ENCODE measurements at places on chromosomes 12 and 14.

DNA sequence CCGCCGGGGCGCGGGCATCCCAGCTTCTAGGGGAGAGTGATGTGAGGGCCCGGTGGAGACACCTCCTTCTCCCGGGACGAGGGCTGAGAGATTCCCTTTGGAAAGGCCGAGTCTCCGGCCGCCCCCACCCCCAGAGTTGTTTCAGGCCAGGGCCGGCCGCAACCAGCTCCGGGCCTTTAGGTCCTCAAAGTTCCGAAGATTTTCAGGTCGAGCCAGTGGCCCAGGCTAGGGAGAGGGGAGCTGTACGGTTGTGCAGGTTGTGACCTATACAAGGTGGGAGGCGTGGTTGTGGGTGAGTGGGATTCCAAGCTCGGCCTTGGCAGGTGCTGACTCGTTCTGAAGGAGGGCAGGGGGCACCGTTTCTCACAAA lies 18.4 kb upstream of the ANKRD33 start:
- DNase-seq, result no peak

DNA sequence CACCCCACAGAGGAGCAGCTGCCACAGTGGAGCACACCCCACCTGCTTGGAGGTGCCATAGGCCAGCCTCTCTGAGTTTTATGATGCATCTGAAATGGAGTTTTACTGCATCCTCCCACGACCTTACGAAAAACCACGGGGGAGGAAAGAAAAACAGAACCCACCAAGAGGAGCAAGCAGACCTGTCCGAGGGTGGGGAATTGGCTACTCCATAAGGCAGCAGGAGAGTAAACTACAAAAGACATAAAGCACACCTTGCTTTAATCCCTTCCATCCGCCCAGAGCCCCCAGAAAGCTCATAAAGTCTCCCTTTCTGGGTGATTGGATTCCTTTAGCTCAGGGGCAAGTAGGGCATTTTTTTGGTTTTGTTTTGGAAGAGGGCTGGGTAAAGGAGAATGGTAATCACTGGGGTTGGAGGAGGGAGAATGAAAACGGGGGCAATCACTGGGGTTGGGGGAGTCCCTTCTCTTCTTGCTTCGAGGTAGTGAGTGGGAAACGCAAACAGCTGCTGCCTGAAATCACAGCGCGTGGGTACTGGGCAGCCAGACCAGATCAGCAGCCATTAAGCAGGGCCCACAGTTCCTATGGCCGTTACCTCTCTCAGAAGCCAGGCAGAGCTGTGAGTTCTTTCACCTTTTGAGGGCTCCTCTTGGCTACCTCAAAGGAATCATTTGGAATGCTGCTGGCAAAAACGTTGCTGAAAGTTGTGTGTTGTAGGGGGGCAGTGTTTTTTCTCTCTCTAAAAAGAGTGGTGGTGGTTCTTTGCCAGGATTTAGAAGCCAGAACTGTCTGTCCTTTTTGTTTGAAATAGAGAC lies 433.6 kb downstream of the ZFP36L1 start:
- DNase-seq, result no peak

- DNase-seq, result no peak
These were observed 3.6 kb upstream of the BRMS1L start for GRCh38 chr14:35822501-35822900.

GRCh38 chr12:106251631-106252455 lies 4.0 kb upstream of the CKAP4 start:
- no peak for DNase-seq

DNA sequence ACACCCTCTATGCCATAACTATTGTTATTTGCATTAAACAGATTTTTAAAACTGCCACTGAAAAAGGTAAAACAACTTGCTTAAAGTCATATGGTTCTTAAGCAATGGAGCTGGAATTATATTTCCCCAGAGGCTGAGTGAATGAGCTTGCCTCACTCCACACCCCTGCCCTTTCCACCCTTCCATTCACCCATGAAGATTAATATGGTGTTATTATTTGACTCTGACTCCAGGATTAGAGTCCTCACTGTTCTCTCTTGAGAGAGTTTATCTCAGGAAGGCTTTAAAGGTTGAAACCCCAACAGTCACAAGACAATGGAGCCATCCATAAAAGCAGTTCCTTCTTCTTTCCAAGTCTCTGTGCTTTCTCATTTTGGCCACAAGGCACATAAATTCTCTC lies 84.9 kb downstream of the RTN1 start:
- no peak for DNase-seq

All from hematopoietic multipotent progenitor cell treated with erythropoietin and hydrocortisone succinate and interleukin-3 and kit ligand, for 17 days (in vitro differentiated cells).